T-helper 1 cell (primary cell): ENCODE measurements at places on chromosomes 3 and 15.

DNA sequence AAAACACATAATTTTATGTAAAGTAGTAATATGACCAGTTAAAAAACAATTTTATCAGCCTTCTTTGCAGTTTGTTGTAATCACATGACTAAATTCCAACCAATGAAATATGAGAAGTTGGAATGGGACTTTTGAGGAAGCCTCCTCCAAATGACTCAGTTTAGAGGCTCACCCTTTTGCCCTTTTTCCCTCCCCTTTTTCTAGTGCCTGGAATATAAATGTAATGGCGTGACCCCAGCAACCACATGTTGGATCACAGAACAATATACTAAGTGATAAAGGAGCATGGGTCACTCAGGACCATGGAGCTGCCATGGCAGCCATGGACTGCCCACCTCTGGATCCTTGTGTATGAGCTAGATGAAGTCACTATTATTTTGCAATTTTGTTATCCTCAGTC lies 48.8 kb upstream of the HEG1 start:
- DNase-seq = no peak

DNA sequence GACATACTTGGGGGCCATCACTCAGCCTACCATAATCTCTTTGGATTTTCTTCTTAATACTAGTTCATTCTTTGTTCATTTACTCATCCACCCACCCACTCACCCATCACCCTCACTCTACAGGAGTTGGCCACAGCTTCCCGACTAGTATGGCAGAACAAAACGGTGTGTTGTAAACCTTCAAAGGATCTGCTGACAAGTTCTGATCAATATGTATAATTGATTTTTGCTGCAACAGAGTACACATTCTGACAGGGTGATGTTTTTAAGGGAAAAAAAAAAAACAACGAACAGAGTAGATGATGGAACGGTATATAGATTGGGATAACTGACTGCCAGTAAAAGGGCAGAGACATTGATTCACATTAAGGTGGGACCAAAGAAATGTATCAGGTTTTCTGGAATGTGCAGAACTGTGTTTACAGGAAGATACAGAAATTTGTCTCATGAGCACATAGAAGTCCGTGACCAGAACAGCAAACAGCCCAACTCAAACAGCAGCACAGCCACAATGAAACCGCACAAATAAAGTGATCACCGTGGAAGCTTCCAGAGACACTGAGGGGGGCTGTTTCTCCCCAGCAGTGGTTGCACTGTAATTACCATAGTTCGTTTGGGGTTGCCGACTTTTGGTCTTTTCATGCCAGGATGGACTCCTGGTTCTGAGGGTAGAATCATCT lies 931.9 kb downstream of the FHIT start:
- no peak for DNase-seq

GRCh38 chr15:39797407-39797806 lies 14.8 kb upstream of the FSIP1 start:
- DNase-seq = no peak

GRCh38 chr15:40978562-40978961 lies 25.3 kb downstream of the CHAC1 start:
- DNase-seq = no peak

DNA sequence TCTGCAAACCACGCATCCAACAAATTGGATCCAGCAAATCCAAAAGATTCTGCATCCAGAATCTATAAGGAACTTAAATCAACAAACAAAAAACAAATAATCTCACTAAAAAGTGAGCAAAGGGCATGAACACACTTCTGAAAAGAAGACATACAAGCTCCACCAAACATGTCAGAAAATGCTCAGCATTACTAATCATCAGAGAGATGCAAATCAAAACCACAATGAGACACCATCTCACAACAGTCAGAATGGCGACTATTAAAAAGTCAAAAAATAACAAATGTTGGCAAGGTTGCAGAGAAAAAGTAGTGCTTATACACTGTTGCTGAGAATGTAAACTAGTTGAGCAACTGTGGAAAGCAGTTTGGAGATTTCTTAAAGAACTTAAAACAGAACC lies 21.6 kb upstream of the SLC25A36 start:
- DNase-seq = no peak

DNA sequence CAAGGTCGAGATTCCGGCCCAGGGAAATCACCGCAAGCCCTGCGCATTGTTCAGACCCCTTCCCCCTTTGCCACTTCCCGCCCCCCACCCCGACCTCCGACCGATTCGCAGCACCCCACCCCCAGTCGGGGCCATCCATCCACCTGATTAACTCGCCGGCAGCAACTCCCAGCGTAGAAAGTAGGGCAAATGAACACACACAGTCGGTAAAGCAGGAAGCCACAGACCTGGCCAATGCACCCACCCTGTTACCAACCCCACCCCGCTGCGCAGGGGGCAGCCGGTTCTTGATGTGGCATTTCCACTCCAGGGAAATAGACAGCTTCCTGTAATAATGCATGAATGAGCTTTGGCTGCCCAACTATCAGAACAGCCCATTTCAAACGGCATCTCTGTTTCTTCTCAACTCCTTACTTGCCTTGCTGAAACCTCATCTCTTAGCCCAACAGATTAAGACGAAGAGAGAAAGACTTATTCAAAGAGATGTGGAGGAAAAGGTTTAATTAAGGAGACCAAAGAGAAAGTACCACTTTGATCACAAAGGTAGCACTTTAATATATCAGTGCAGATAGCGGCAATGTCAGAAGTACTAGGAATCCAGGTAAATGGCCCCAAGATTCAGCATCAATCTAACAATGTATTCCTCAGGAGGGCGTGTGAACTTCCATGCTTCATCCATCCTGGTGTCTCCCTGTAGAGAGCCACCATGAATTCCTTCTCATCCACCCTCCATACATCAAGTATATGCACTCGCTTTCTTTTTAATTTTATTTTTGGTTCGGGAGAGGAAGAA lies 1.9 kb downstream of the TNIK start:
- DNase-seq = peak; percentile 39

DNA sequence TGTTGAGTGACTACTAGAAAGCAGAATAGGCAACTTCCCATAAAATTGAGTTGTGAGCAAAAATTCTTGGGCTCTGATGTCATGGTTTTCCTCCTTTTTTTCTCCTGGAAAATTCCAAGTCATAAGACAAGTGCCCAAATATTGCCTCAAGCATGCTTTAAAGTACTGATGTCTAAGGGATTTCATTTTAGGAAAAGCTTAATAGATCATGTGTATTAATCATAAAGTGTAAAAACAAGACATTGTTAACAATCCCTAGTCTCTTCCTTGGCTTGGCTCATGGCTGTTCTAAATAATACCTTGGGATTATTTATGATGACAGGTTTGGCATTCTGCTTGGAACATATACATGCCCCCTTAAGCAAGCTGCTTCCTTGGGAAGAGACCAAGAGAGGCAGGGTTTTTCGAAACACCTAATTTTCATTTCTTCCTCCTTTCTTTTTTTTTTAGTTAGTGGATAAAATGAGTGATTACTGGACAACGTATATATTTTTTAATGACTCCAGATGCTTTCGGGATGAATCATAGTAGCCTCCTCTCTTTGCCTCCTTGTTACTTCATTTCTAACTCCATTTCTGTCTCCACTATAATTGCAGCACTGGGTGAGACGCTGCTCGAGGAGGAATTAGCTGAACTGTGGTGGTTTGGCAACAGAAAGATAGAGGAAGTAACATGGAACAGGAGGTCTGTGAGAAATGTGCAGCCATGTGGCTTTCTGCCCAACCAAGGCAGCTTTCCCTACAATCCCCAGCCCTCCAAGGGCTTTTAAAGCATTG lies 104.9 kb downstream of the TPRG1 start:
- no peak for DNase-seq

DNA sequence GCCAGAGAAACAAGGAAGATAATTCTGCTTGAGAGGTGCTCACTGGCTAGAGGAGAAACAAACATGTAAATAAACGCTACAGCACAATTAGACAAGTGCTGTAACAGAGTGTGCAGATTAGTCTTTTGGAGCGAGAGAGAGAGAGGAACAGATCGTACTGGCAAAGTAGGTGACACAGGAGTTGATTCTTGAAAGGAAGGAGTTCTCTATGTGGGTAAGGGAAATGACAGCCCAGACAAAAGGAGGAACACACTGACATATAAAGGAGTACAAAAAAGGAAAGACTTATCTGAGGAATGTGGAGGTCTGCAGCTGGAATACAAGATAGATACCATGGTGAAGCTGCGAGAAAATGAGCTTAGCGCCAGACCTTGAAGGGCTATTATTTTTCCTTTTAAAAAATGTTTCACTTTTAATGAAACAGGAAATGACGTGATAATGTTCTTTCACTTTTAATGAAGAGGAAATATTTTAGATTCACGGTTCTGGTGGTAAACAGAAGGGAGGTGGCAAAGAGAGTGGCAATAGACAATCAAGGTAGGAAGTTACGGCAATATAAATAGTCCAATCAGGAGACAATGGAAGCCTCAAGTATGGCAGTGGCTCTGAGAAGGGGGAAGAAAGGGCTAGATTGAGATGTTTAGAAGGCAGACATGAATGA lies 202.9 kb downstream of the VPS13C start:
- DNase-seq = no peak

DNA sequence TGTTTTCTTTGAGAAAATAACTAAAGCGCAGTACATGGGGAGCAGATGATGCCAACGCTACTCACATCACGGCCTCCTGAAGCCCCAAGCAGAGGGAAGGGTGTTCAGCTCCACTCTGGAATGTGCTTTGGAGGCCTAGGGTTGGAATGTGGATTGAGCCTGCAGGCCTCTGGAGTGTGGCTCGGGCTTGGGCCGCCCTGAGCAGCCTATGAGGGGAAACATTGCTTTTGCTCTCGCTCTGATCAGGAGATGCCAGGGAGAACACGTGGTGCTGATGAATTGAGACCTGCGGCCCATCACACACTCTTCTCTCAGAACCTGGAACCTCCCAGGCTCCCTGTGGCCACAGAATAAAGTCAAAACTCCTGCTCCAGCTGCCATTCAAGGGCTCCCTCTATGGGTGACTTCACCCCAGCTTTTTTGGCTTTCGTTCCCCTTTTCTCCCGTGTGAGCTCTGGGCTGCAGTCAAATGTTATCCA lies 23.3 kb downstream of the CCDC13 start:
- no peak for DNase-seq

- no peak for DNase-seq
These were observed 46.0 kb upstream of the SLC7A14 start for GRCh38 chr3:170631755-170632488.

DNA sequence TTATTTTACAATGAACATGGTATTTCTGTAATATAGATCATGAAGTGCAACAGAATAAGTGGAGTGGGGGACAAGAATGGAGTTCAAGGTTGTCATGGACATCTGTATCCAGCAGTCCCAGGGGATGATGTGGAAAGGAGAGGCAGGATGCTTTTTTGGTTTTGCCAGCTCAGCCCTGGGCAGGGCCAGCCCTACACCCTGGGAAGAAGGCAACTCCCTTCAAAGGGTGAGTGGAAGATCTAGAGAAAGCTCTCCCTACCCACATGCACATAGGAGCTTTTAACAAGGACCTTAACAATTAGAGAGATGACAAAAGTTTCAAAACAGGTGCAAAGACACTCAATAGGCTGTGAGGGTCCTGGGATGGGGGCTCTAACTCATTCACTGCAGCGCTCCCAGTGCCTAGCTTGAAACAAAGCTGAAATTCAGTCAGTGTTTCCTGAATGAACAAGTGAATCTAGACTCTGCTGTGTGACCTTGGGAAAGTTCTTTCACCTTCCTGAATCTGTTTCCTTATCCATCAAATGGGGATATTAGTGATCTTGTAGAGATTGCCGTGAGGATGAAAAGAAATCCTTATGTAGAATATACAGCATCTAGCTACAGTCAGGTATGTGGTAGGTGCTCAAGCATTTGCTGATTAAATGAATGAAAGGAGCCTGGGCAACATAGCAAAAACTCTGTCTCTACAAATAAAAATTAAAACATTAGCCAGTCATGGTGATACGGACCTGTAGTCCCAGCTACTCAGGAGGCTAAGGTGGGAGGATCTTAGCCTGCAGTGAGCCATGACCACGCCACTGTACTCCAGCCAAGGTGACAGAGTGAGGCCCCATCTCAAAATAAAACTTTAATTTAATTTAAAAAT lies 14.3 kb downstream of the BHLHE40 start:
- DNase-seq = no peak

DNA sequence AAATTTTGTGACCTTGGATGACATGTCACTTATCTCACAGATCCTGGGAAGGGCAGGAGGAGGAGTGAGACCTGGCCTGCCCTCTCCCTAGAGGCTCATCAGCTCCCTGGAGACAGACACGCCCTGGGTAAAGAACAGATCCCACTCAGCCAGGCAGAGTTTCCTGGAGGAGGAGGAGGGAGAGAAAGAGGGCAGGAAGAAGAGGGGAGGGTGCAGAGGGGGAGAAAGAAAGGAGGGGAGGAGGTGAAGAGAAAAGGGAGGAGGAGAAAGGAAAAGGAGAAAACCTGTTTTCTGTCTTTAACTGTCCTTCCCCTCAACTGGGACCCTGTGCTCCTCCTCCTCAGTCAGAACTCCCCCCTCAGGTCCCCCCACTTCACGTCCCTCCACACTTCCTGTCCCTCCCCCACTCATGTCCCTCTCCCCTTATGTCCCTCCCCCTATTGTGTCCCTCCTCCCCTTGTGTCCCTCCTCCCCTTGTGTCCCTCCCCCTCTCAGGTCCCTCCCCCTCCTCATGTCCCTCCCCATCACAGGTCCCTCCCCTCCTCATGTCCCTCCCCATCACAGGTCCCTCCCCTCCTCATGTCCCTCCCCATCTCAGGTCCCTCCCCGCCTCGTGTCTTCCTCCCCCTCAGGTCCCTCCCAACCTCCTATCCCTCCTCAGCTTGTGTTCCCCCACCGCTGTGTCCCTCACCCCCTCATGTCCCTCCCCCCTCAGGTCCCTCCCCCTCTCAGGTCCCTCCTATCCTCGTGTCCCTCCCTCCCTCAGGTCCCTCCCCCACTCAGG lies 52.3 kb upstream of the CGNL1 start:
- no peak for DNase-seq

GRCh38 chr15:69758291-69758771 lies 305.7 kb downstream of the RPLP1 start:
- no peak for DNase-seq

GRCh38 chr15:75902129-75902557 lies 1.5 kb upstream of the FBXO22 start:
- no peak for DNase-seq

DNA sequence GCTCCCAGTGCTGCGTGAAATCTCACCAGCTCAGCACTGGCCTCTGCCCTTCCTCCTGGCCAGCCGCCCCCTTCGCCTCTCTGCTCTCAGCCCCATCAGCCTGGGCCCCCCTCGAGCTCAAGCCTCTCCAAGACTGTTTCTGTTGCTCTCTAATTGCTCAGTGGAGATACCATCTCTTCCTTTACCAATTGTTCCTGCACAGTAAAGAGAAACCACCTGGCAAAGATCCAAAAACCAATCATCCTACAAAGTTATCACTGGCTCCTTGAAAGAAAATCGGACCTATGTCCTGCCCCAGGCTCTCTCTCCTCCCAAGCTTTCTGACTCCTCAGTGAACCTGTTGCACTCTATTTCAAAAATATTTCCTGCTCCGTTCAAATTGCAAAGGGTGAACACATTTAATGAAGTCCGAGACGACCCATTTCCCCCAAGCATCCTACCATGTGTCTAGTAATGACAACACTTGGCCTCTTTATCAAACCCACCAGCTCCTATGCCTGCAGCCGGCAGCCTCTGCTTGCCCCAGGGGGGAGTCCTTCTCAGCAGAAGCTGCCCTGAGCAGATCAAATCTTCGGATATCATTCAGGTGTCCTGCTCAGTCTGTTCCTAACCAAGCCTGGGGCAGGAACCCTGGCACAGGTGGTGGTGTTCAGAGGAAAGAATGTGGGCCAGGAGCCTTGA lies 53.7 kb upstream of the FAM174B start:
- no peak for DNase-seq

GRCh38 chr3:120364821-120365220 lies 15.7 kb upstream of the LRRC58 start:
- DNase-seq = no peak

GRCh38 chr3:33915796-33916546 lies 117.5 kb downstream of the PDCD6IP start:
- no peak for DNase-seq

GRCh38 chr3:5707794-5708193 lies 520.3 kb downstream of the EDEM1 start:
- no peak for DNase-seq
